ENCODE measurements at places on chromosomes 12 and 14.

- no peak for DNase-seq
These were observed 30.2 kb upstream of the DYRK2 start for GRCh38 chr12:67618303-67618702.

GRCh38 chr12:124904306-124905098 is 9.9 kb downstream of the UBC start:
- DNase-seq: no peak

GRCh38 chr14:95808371-95808770 is 68.3 kb upstream of the TUNAR start:
- DNase-seq: no peak

DNA sequence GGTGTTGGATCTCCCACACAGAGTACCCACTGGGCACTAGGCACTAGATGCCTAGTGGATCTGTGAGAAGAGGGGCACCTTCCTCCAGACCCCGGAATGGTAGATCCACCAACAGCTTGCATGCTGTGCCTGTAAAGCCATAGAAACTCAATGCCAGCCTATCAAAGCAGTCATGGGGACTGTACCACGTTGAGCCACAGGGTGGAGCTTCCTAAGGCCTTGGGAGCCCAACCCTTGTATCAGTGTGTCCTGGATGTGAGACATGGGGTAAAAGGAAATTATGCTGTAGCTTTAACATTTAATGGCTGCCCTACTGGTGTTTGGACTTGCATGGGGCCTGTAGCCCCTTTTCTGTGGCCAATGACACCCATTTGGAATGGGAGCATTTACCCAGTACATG is 1024.9 kb downstream of the TMEM121 start:
- DNase-seq: no peak

DNA sequence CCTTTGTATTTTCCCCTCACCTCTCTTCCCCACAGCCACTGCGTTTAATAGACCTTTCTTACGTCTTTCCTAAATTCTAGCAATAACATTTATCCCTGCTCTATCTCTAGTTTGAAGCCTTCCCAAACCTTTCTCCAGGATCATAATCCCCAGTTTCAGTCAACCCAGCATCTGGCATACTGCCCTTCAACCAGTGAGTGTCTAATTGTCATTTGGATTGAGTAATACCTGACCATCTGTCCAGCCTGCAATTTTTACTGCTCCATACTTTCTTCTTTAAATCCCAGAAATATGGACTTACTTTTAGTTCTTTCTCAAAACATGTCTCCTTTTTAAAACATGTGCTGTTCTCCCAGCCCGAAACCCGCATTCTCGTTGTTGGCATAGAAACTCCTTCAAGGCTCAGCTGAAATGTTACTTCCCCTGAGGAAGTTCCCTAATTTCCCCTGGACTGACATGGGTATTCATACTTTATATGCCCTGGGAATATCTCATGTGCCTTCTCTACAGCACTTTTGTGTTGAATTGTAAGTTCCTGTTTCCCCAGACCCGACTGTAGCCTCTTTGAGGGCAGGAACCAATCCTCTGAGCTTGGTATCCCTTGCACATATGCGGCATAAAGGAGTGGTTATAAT is 65.1 kb upstream of the ETV6 start:
- DNase-seq: no peak

DNA sequence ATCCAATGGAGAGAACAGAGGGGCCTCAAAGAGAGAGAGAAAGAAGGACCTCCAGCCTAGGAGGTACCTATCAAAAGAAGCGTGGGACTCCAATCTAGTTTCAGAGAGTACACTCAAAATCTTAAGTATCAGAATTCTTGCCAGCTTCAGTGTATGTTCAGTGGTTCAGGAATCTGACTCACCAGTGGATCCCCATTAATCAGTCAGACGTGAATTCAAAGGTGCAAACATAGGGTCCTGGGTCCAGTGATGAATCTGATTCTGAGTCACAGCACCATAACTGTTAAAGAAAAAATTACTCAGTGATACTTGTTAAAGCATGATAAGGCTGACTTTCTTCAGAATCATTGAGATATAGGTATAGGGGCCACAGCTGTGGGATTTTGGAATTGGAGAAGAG is 33.2 kb downstream of the ETNK1 start:
- DNase-seq: no peak

DNA sequence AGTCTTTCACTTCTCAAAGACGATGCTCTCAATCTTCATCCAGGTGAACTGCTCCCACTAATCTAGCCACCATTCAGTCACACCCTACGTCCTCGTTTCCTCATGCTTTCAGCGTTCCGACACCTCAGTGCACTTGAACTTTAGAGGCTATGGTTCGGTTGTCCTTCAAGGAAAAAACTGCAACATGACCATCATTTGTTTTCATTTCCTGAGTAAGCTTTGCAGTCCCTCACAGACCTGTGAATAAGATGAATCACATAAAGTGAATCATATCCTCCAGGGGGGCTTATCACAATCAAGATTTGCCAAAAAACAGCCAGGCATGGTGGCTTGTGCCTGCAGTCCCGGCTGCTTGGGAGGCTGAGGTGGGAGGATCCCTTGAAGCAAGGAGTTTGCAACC is 80.2 kb downstream of the TMCC3 start:
- DNase-seq: no peak

DNA sequence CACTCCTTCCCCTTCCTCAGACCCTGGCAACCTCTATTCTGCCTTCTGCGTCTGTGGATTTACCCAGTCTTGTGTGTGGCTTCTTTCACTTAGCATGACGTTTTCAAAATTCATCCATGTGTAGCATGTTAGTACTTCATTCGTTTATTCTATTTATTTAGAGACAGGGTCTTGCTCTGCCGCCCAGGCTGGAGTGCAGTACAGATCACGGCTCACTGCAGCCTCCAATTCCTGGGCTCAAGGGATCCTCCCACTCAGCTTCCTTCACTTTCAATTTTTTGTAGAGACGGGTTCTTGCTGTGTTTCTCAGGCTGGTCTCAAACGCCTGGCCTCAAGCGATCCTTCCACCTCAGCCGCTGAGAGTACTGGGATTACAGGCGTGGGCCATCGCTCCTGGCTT is 37.0 kb downstream of the B4GALNT3 start:
- no peak for DNase-seq

- no peak for DNase-seq
These were observed 42.3 kb downstream of the MIA2 start for GRCh38 chr14:39276005-39276404.

DNA sequence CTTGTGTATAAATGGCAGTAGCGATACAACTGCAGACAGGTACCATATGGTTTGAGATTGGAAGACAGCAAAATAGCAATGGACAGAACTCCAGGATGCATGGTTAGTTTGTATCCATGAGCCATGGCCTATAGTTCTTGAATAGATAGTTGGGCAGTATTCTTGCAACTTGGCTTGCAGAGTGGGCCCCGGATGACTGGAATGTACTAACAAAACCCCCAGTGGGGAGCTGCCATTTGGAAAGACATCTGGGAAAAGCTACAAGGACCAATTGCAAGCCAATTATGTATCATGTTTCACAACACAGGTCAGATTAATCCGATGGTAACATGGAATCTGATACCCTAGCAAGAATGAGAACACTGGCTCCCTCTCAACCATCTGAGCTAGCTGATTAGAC is 279.6 kb downstream of the RERGL start:
- DNase-seq: no peak

GRCh38 chr14:67721875-67722274 is 20.2 kb downstream of the RDH12 start:
- no peak for DNase-seq

GRCh38 chr12:70543444-70543843 is 93.8 kb downstream of the PTPRB start:
- DNase-seq: no peak

GRCh38 chr12:26001530-26001929 is 43.0 kb downstream of the RASSF8 start:
- DNase-seq: no peak

- DNase-seq: no peak
These were observed 39.2 kb downstream of the NPAS3 start for GRCh38 chr14:32977913-32978312.

DNA sequence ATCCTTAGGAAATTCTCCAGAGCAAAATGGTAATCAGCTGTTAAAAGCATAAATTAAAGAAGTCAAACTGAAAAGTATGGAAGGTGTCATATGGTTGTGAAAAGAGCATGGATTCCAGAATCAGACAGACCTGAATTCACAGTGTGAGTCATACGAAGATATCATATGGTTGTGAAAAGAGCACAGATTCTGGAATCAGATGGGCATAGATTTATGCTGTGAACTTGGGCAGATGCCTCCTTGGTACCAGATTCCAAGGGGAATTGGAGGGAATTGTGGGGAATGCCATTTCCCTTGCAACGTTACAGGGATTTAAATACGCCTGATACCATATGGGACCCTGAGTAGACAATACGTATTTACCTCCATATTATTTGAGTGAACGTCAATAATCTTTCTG is 183.7 kb downstream of the GALC start:
- no peak for DNase-seq

DNA sequence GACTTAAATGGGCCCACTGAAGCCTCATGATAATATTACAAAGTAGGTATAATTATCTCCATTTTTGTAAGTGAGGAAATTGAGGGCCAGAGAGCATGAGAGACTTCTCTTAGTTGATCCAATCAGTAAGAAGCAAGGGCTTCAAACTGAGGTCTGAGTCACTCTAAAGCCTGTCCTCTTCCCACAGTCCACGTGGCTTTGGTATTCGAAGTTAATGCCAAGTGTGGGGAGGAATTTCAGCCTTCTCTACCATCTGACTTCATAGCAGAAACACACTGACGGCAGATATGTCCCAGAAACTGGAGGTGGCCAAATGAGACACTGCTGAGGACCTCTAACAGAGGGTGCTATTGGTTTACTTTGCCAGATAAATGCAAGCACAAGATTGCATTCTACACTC is 114.4 kb upstream of the OVCH1 start:
- no peak for DNase-seq

GRCh38 chr14:36281309-36281708 is 39.1 kb downstream of the MBIP start:
- DNase-seq: no peak

- no peak for DNase-seq
These were observed 58.2 kb downstream of the ETNK1 start for GRCh38 chr12:22683131-22683530.

GRCh38 chr12:63882844-63883243 is 38.3 kb downstream of the SRGAP1 start:
- no peak for DNase-seq

DNA sequence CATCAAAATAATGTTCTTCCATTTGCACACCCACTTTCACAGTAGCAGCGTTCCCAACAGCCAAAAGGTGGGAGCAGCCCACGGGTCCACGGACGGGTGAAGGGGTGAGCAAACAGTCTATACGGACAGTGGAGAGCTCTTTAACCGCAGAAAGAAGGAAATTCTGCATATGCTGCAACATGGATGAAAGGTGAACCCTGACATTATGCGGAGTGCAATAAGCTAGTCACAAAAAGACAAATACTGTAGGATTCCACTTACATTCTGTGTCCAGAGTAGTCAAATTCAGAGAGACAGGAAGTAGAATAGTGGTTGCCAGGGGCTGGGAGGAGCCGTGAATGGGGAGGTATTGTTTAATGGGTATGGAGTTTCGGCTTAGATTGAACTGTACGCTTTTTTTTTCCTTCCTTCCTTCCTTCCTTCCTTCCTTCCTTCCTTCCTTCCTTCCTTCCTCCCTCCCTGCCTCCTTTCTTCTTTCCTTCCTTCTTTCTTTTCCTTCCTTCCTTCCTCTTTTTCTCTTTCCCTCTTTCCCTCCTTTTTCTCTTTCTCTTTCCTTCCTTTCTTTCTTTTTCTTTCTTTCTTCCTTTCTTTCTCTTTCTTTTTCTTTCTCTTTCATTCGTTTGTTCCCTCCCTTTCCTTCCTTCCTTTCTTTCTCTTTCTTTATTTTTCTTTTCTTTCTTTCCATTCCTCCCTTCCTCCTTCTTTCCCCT is 15.8 kb upstream of the ANKRD9 start:
- DNase-seq: no peak

GRCh38 chr14:99600232-99600888 is 3.6 kb downstream of the CCDC85C start:
- DNase-seq: no peak

- DNase-seq: no peak
These were observed 169.2 kb upstream of the HMGA2 start for GRCh38 chr12:65655074-65655493.

- DNase-seq: no peak
These were observed 219.1 kb upstream of the NPAS3 start for GRCh38 chr14:32719601-32720000.

- no peak for DNase-seq
These were observed 7.3 kb downstream of the YEATS4 start for GRCh38 chr12:69366796-69367195.

DNA sequence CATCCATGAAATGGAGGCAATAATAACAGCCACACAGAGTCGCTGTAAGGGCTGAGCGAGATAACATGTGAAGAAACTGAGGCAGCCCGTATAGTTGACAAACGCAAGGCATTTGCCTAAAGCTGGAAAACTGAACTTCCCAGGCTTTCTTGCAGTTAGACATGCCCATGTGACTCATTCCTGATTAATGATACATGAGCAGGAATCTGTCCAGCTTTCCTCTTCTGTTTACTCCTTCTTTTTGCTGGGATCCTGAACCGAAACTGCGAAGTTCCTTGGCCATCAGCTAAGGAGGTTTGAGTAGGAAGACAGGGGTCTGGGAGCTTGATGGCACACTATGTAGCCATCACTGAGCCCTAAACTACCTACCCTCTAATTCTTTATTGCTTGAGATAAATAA is 52.2 kb downstream of the ST8SIA1 start:
- DNase-seq: no peak

DNA sequence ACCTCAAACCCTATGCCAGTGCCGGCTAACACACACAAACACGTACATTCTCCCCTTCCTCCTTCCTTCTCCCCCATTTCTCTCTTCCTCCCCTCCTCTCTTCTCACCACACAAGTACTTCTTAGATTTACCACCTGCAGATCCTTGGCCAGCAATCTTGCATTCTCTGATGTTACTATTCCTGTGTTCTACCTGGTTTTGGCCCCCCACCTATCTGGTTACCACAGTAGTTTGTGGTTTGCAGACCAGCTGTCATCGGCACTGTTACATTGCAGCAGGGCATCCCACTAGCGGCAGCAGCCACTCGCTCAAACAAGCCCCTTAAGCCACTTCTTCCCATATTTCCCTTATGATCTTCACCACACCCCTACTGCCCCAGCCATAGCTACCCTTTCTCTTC is 3.9 kb downstream of the ABHD4 start:
- DNase-seq: no peak

DNA sequence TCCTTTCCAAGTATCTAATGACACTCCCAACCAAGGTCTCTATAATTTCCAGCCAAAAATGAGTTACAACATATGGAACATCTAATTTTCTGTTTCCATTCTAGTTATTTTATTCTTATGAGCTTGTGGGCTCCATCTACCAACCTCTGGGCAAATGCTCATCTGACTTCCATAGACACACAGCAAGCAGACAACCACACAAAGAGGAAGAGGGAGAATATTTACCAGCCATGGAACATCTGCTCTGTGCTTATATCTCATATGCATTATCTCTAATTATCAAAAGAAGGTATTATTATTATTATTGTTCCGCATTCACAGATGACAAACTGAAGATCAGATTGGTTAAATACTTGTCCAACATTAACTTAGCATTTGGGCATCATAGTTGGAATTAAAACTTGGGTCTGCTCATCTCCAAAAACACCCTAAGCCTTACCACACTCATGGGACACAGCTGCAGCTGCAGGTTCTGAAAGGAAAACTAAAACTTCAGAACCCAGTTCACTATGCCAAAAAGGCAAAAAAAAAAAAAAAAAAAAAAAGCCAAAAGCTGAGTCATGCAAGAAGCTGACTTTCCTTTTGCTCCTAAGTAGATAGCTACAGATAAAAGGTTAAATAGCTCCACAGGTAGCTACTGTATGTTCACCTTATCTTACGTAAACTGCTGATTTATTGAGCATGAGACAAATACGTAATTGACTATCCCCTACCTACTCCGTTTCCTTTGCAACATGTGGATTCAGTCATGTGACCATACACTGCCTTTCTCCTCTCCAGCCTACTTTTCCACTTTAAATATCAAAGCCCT is 23.6 kb upstream of the TCL1B start:
- no peak for DNase-seq
